ENCODE measurements at places on chromosomes 7 and 10.

GRCh38 chr7:131488361-131488760 is 68.1 kb downstream of the PODXL start:
- no peak for DNase-seq

DNA sequence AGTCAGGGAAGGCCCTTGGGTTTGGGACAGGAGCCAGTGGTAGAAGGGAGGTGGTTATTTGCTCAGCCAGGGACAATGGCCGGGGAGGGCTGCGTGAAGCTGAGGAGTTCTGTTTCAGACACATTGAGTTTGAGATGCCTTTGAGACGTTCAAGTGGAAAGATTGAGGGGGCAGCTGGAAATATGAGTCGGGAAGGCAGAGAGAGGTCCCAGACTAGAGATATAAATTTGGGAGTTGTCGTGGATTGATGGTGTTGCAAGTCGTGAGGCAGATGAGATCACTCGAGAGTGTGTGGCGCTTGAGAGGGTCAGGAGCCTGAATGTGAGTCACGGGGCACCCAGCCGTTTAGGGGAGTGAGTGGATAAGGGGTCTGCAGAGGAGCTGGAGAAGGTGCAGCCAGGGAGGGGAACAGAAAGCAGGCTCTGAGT is 73.3 kb downstream of the ZMIZ1 start:
- DNase-seq: no peak

DNA sequence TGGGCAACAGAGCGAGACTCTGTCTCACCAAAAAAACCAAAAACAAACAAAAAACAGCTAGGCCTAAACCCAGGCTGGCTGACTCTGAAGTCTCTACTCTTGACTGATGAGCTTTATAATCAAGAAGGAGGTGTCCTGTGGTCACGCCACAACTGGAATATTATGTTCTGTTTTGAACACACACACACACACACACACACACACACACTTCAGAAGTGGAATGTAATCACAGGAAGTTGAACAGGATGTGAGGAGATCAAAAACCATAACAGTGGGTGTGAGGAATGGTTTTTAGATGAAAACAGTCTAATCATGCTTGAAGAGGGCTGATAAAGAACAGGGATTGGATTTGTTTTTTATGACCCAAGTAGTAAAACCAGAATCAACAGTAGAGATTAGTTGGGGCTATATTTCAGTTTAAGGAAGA is 51.1 kb upstream of the IL6 start:
- no peak for DNase-seq

DNA sequence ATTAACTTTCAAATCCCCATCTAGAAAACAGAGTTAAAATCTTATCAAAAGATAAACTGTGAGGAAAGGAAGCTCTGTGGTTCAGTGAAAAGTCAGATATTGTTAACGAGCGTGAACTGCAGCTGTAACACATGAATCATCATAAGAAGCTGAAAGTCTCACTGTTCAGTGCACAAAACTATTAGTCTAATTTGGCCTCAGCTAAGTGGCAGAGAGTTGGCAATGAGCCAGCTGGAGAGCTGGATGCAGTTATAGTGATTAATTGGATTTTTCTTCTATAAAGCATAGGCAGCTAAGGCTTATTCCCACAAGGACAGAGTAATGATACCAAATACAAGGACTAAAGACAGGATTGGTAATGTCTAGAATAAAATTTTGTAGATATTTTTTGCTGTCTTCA is 101.1 kb upstream of the ABCB5 start:
- DNase-seq: no peak

DNA sequence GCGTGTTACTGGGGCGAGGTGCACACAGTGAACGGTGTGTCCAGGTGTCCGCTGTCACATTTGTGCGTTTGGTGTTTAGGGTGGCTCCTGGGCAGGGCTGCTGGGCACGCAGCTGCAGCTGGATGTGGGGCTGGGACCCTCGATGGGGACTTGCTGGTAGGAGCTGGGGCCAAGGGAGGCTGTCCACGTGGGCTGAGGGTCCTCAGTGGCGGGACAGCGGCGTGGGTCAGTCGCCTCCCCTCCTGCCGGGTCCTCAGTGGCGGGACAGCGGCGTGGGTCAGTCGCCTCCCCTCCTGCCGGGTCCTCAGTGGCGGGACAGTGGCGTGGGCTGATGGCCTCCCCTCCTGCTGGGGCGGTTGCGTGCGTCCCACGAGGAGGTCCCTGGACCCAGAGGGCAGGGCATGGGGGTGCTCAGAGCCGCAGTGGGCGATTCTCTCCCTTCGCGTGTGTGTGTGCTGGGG is 68.5 kb downstream of the INPP5A start:
- DNase-seq: no peak

DNA sequence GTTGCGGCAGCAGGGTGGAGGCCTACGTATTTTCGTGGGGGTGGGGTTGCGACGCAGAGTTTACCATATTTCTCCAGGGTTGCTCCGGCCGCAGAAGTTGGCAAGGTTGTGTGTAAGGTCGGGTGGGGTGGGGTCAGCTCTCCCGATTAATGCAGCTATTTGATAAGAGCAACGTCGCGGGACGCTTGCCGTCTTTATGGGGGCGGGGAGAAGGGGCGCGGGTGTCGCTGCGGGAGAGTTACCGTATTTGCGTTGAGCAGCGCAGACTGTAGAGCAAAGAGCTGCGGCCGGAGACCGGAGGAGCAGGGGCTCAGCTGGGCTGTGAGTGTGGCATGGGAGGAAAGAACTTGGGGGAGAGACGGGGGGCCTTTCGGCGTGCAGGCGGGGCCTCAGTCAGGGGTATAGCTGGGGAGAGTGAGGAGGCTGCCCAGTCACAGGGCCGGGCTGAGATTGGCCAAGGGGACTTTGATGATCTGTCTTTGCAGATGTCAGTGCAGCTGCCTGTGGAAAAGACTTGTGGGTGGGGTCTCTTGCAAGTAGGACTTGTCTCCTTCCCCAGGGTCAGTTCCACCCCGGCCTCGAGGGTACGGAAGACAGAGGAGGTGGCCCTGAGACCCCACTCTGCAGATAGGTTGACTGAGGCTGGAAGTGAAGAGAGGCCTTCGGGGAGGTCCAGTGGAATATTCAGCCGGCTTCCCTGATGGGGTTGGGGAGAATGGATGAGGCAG is 26.6 kb downstream of the ZNF775 start:
- DNase-seq: no peak

DNA sequence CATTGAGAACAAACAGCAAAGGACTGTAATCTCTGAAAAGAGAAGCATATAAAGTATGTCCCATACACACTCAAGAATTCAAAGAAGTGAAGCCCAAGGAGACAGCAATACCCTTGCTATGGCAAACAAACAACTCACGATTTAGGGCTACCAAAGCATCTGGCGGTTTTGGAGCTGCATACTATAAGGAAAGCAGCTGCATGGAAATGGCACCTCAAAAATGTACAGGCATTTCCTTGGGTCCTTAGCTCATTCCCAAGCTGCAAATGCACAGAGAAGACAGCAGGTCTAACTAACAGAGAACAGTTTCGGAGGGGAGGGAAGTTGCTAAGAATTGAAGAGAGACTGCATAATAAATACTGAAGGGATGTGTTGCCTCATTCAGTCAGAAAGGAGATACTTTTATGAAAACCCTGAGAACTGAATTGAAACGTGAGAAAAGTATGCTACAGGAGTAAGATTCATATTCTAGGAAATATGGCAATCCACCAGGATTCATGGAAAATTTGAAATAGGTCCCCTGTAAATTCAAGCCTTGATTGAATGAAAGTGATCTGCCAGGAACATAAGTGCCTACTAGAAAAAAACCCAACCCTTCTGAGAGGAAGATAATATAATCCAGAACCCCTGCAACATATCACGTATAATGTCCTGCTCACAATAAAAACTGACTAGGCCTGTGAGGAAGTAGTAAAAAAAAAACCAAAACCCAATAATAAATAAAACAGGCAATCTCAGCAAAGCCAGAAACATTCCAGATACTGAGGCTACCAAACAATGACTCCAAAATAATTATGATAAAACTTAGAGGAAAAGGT is 36.4 kb downstream of the CUBN start:
- DNase-seq: no peak

DNA sequence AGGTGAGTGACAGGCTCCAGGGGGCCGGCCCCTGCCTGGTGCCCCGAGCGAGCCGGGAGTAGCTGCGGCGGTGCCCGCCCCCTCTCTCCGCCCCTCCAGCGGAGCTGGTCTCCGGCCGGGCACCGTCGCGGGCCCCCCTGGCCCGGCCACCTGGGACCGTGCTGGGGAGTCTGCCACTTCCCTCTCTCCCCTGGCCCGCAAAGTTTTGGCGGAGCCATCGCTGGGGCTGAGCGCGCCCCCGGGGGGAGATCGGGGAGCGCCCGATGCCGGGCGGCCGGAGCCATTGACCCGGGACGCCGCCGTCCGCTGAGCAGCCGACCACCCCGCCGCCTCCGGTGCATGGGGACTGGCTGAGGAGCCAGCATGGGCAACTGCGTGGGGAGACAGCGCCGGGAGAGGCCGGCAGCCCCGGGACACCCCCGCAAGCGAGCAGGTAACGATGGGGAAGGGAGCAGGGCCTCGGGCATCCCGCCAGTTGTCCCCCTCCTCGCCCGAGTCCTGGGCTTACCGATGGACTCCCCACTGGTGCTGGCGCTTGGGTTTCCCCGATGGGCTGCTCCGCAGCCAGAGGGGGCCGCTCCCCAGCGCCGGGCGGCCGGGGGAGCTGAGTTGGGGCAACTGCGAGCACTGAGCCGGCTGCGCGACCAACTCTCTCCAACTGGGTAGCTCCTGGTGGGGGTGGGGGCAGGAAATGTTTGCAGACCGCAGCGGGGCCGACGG is at the start of gene UBTD1:
TSS of gene UBTD1 (plus strand) at position 84 of the 720 bp plus-strand sequence. CDS start at position 364, 280 bp downstream.
- no peak for DNase-seq

DNA sequence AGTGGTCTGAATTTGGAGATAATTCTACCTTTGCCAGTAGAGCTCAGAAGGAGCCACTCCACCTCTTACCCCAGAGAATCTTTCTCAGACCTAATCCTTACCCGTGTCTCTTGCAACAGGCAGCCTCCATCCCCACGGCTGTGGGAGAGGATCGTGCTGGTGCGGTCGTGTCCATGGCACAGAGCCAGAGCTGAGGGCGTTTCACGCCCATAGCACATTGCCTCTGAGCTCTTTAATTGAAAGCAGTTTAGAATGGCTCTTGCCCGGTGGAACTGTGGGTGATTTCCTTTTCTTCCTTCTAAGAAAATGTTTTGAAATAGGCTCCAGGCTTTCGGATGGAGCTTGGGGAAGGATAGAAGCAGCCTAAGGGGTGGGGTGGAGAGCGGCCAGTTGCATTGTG is 41.5 kb downstream of the PRF1 start:
- DNase-seq: no peak

DNA sequence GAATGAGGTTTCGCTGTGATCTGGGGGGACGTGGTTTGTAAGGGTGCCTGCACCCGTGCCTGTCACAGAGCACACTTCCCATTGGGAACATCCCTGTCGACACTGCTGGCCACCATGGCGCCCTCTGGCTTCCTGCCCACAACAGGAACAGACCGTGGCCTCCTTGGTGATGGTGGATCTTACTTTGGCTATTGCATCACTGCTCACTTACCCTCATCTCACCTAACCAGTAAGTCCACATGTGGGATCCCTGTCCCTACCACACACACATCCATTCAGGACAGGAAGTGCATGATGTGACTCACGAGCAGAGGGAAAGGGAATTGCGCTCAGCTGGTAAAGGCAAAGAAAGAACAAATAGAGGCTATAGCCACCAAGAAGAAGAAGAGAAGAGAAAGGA is 26.2 kb upstream of the SEC61G start:
- DNase-seq: no peak

GRCh38 chr10:29634105-29634504 is 666 bp downstream of the SVIL start:
- no peak for DNase-seq
